Naive B cell (primary cell): ENCODE measurements at places on chromosomes 4 and X. TPM values are rescaled to one million over a fixed set of nuclear protein-coding genes. Genes with fewer than 3 reads are reported as not detected.

DNA sequence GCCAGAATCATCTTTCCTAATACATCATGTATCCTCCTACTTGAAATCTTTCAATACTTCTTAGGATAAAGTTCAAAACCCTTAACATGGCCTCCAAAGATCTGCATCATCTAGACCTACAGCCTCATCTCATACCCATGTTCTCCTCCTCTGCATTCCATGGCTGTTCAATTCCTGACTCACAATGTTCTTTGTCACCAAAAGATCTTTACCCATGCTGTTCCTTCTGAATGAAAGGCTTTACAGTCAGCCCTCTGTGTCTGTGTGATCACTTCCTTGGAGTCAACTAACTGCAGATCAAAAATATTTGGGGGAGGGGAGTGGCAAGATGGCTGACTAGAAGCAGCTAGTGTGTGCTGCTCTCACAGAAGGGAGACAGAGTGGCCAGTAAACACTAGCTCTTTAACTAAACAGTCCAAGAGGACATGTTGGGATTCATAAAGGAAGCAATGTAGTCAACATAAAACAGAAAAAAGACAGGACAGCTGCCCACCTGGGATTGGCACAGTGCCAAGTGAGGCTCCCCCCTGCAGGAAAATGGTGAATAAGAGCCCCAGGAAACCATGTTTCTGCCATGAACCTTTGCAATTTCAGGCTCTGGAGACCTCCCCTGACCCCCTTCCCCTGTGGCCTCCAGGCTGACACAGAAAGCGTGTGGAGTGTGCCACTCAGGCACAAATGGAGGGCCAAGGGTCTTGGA lies 31.9 kb downstream of the CBR4 start:
- peaks cover 20% of the 10 kb centered on the region for H3K36me3 ChIP-seq
- DNase-seq: no peak
- no peaks in the 10 kb centered on the region for H3K4me1 ChIP-seq
- H3K27me3 ChIP-seq: no peaks in the 10 kb centered on the region
- H3K4me3 ChIP-seq: no peak overlapping the region

DNA sequence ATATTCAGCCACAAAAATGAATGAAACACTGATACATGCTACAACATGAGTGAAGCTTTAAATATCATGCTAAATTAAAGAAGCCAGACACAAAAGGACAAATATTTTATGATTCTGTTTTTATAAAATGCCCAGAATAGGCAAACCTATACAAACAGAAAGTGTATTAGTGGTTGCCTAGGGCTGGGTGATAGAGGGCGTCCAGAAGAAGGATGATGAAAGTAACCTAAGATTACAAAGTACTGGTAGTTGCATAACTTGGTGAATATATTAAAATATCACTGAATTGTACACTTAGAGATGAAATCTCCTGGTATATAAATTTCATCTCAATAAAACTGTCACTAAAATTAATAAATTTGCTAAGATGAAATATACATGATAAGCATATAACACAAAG lies 67.5 kb downstream of the FBXW7 start:
- peaks cover 22% of the 10 kb centered on the region for H3K4me1 ChIP-seq
- no peak overlapping the region for H3K27ac ChIP-seq
- no peaks in the 10 kb centered on the region for H3K27me3 ChIP-seq
- DNase-seq: no peak

- no peak overlapping the region for H3K4me3 ChIP-seq
- no peaks in the 10 kb centered on the region for H3K4me1 ChIP-seq
- no peak overlapping the region for H3K27ac ChIP-seq
- H3K36me3 ChIP-seq: no peaks in the 10 kb centered on the region
- H3K27me3 ChIP-seq: no peaks in the 10 kb centered on the region
These were observed 346.6 kb downstream of the SMARCA1 start for GRCh38 chrX:129176710-129177109.

- no peaks in the 10 kb centered on the region for H3K27me3 ChIP-seq
- H3K4me1 ChIP-seq: no peaks in the 10 kb centered on the region
- peak overlapping the region; percentile 10 for H3K4me3 ChIP-seq
- DNase-seq: no peak
These were observed 16.9 kb upstream of the CEP135 start for GRCh38 chr4:55931833-55932232.

DNA sequence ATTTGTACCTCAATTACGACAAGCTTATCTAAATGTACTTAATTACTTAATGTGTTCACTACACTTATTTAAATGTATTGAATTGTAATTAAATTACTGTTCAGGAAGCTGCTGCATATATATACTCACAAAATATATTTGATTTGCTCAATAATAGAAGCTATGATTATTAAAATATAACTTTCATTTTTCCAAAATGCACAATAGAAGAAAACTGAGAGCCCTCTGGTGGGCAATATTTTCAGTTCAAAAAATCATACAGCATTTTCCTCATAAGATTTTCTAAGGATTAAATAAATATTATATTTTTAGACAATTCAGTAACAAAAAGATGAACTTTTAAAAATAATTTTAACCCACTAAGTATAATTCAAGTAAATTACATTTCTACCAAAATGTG lies 217.3 kb downstream of the DKK2 start:
- H3K36me3 ChIP-seq: no peaks in the 10 kb centered on the region
- H3K4me1 ChIP-seq: no peaks in the 10 kb centered on the region
- H3K4me3 ChIP-seq: no peak overlapping the region
- H3K27ac ChIP-seq: no peak overlapping the region
- no peaks in the 10 kb centered on the region for H3K27me3 ChIP-seq

- H3K27me3 ChIP-seq: no peaks in the 10 kb centered on the region
- H3K36me3 ChIP-seq: no peaks in the 10 kb centered on the region
- H3K4me1 ChIP-seq: no peaks in the 10 kb centered on the region
- H3K27ac ChIP-seq: no peak overlapping the region
- DNase-seq: no peak
- H3K4me3 ChIP-seq: no peak overlapping the region
These were observed 139.6 kb downstream of the SOWAHB start for GRCh38 chr4:76758290-76758882.

DNA sequence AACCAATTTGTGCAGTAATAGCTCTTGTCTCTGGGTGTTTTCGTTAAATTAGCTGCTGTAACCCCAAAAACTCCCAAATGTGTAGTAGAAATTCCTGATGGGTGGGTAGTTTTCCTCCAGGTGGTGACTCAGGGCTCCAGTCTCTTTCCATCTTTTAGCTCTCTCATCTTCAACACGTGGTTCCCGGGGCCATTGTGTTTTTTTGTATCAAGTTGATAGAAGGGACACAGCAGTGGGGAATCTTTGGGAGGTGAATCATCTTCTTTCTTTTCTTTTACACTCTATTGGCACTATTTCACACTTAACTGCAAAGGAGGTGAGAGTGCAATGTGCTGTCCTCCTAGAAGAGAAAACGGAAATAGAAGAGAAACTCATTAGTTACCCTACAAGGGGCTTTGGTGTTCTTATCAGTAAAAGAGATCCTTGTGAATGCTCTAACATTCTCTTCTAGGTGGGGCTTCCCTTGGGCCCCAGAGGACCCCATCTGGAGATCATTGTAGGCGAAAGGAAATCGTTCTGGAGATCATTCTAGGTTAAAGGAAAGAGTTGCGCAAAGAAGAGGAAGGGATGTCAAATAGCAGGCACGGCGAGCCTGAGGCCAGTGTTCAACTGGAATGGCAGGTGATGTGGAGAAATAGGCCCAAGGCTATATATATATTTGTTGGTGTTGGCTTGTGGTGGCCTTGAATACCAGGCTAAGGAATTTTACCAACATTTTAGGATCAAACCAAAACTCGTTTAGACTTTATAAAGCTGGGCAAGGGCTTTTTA lies 68.2 kb upstream of the ACSL1 start:
- no peak overlapping the region for H3K27ac ChIP-seq
- no peak overlapping the region for H3K4me3 ChIP-seq
- peaks cover 39% of the 10 kb centered on the region for H3K27me3 ChIP-seq

DNA sequence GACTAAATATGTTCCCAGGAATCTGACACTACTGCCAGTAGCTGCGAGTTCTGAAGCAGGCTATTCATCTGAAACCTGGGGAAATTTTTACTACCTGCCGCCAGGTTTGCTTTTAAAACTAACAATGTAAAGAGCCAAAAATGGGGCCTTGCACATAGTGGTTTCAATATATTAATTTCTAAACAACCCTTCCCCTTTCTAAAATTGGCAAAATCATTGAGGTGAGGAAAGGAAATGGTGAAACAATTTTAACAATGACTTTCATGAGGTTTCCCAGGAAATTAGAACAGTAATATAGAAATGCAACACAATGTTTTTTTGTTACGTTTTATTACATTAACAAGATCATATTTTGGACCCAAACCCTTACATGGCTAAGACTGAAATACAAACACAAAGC lies 21.3 kb downstream of the FANCB start:
- no peak overlapping the region for H3K27ac ChIP-seq
- DNase-seq: no peak
- H3K4me3 ChIP-seq: no peak overlapping the region
- peaks cover 6% of the 10 kb centered on the region for H3K36me3 ChIP-seq

DNA sequence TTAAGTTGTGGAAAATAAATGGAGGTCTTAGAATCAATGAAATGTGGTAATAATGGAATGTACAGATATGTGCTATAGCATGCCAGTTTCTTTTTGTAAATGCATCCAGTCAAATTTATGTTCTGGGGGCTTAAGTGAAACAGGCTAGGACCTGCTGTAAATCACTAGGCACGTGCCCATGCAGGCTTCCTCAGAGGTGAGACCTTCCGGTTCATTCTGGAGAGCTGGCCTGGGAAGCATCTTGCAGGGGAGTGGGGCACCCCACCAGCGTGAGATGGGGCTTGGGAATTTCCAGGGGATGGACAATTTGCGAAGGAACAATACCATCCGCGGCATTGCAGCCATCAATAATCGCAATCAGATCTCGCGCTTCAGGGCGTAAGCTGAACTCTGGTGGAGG lies 80.1 kb downstream of the SORCS2 start:
- H3K27me3 ChIP-seq: no peaks in the 10 kb centered on the region
- H3K4me1 ChIP-seq: no peaks in the 10 kb centered on the region
- H3K36me3 ChIP-seq: no peaks in the 10 kb centered on the region
- no peak overlapping the region for H3K27ac ChIP-seq
- no peak overlapping the region for H3K4me3 ChIP-seq

- H3K36me3 ChIP-seq: no peaks in the 10 kb centered on the region
- H3K27ac ChIP-seq: peak overlapping the region; percentile 82
- no peak for DNase-seq
- H3K4me3 ChIP-seq: peak overlapping the region; percentile 68
- peaks cover 51% of the 10 kb centered on the region for H3K4me1 ChIP-seq
- no peaks in the 10 kb centered on the region for H3K27me3 ChIP-seq
These were observed 17.2 kb downstream of the XPNPEP2 start for GRCh38 chrX:129755779-129756650.

DNA sequence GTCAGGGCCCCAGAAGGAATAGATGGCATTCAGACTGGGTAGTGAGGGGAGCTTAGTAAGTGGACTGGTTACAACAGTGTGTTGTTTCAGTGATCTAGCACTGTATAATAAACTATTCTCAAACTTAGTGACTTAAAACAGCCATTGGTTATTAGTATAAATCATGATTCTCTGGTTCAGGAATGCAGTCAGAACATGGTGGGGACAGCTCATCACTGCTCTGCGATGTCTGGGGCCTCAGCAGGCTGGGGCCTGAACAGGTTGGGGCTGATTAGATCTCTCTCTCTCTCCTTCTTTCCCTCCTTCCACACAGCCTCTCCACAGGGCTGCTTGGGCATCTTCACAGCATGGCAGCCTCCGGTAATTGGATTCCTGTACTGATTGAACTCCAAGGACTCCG lies 160.4 kb downstream of the GATB start:
- H3K4me1 ChIP-seq: no peaks in the 10 kb centered on the region
- peaks cover 15% of the 10 kb centered on the region for H3K27me3 ChIP-seq
- DNase-seq: no peak
- no peak overlapping the region for H3K27ac ChIP-seq
- no peak overlapping the region for H3K4me3 ChIP-seq
- no peaks in the 10 kb centered on the region for H3K36me3 ChIP-seq

DNA sequence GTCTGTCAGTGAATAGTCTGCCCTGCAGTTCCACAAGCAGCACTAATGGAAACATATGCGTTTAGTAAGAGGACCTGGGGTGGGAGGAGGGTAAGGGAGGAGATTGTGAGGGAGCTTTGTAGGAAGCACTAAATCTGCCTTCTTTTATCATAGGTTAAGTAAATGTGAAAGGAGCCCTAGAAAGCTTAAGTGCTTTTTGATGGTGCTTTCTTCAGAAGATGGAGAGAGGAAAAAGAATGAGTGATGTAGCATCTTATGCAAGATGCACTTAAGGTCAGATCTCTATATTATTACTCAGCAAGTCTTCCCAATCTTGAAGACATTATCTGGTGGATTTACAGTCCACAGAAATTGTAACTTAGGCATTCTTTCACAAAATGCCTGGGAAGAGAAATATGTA lies 322.7 kb downstream of the PDHA2 start:
- H3K4me1 ChIP-seq: no peaks in the 10 kb centered on the region
- DNase-seq: no peak
- no peaks in the 10 kb centered on the region for H3K36me3 ChIP-seq
- H3K27ac ChIP-seq: no peak overlapping the region

DNA sequence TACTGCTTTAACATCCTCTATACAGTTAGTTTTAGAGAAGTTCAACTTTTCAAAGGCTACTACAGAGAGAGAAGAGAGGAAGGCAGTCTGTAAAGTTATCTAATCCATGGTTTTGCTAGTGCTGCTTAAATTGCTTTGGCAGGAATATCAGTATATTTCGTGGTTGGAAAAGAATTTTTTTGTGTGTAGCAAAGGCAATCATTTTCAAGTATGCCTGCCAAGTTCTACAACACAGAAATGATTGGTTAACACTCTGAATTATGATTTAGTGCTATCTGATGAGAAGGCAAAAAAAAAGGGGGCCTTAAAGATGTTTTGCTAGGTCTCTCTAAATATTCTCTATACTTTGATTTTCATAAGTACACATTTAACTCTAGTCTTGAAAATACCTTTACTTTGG lies 133.1 kb downstream of the JADE1 start:
- no peak overlapping the region for H3K27ac ChIP-seq
- no peaks in the 10 kb centered on the region for H3K4me1 ChIP-seq
- H3K36me3 ChIP-seq: peaks cover 57% of the 10 kb centered on the region
- DNase-seq: no peak

DNA sequence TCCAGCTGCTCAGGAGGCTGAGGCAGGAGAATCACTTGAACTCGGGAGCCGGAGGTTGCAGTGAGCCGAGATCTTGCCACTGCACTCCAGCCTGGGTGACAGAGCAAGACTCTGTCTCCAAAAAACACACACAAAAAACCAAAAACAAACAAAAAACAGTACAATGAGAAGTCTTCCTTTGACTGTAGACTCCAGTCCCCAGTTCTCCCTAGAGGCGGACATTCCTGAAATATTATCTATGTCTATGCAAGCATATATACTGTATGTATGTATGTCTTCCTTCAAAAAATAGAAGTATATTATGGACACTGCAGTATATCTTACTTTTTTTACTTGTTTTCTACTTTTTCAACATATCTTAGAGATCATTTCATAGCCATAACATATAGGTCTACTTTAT lies 10.2 kb upstream of the FGF2 start:
- no peak for DNase-seq
- H3K27ac ChIP-seq: no peak overlapping the region
- H3K36me3 ChIP-seq: no peaks in the 10 kb centered on the region
- no peaks in the 10 kb centered on the region for H3K4me1 ChIP-seq
- peaks cover 33% of the 10 kb centered on the region for H3K27me3 ChIP-seq
- H3K4me3 ChIP-seq: no peak overlapping the region

GRCh38 chr4:174928174-174928573 lies 10.0 kb downstream of the ADAM29 start:
- no peaks in the 10 kb centered on the region for H3K36me3 ChIP-seq
- H3K27ac ChIP-seq: no peak overlapping the region
- H3K27me3 ChIP-seq: no peaks in the 10 kb centered on the region
- H3K4me1 ChIP-seq: no peaks in the 10 kb centered on the region
- no peak overlapping the region for H3K4me3 ChIP-seq
- DNase-seq: no peak

The ARX gene
- not detected for polyA plus RNA-seq

The HNRNPD gene
- 250 TPM for polyA plus RNA-seq

The SERPINA7 gene
- polyA plus RNA-seq: not detected
